C1 segment of cervical spinal cord (tissue), 14 donors: ENCODE measurements at places on chromosomes 12 and 14.

GRCh38 chr12:122265476-122265875 is 818 bp downstream of the VPS33A start:
- no peak for DNase-seq

GRCh38 chr12:24496755-24497154 is 452.1 kb downstream of the BCAT1 start:
- no peak for DNase-seq

DNA sequence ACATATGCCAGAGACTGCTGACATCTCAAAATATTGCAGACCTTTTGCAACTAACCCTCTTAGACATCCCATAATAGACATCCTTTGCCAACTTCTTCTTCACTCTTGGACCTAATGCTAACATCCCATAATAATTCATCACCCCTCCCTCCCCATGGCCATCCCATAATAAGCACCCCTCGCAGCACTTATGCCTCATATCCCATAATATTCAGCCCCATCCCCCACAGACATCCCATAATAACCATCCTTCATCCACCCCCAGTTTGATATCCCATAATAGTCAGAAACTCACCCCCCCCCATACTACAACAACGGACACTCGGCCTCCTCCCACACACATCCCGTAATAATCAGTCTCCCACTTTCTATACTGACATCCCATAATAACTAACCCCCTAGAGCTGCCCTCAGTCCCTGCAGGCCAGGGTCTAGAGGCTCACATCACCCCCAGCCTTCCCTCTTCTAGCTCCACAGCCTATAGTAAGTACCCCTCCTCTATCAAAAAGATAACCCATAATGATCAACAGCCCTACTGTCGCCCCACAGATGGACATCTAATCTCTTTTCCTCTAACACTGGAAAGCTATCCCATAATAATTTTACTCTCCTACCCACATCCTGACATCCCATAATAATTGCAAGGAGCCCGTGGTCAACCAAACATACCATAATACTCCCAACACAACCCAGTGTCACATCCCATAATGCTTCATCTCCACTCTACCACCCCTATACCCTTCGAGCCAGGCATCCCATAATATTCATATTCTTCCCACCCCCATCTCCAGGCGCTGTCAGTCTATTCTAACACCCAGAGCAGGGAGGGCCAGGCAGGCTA is 792 bp upstream of the CHD4 start:
- DNase-seq: no peak

GRCh38 chr14:68014771-68015170 is 195.2 kb downstream of the RAD51B start:
- no peak for DNase-seq

DNA sequence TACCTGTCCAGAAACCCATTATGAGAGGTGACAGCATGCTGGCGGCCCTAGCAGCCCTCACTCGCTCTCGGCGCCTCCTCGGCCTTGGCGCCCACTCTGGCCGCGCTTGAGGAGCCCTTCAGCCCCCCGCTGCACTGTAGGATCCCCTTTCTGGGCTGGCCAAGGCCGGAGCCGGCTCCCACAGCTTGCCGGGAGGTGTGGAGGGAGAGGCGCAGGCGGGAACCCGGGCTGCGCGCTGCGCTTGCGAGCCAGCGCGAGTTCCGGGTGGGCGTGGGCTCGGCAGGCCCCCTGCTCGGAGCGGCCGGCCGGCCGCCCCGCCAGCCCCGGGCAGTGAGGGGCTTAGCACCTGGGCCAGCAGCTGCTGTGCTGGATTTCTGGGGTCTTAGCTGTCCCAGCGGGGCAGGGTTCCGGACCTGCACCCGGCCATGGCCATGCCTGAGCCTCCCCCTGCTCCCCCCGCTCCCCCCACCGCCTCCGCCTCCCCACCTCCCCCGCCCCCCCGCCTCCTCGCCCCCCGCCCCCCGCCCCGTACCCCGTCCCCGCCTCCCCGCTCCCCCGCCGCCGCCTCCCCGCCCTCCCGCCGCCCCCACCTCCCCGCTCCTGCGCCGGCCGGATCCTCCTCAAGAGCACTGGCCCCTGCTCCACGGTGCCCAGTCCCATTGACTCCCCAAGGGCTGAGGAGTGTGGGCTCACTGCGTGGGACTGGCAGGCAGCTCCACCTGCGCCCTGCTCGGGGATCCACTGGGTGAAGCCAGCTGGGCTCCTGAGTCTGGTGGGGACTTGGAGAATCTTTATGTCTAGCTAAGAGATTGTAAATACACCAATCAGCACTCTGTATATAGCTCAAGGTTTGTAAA is 163.1 kb downstream of the KLHL28 start:
- no peak for DNase-seq

DNA sequence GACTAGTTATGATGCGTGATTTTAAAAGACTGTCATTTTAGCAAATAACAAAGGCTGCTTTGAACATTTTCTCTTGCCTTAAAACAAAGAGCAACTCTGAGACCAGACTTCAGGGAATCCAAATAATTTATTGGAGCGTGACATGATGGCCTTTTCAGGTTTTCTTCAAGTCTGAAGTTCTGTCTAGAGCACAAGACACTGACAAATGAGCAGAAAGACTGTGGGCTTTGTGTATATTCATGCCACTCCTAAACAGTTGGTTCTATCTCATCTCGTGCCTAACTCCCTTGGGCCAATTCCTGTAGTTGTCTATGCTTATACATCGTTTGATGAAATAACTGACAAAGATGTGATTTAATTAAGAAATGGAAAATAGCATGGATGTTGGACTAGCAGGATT is 47.5 kb downstream of the IFT81 start:
- DNase-seq: no peak

- no peak for DNase-seq
Observed at GRCh38 chr14:89325959-89326358, 91.1 kb downstream of the FOXN3 start.

DNA sequence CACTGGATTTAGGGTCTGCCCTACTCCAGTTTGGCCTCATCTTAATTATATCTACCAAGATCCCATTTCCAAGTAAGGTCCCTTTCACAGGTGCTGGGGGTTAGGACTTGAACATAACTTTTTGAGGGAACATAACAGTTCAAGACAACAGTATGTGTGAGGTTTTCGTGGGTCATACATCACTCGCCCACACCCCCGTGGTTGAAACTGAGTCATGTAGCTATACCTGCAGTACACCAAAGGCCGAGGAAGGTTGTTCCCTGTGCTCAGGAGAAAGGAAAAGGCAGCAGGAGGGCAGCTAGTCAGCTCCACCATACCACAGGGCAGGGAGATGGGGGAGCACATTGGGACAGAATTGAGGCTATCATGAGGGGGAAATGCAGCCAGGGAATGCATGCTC is 167.0 kb downstream of the PPM1H start:
- DNase-seq: no peak

GRCh38 chr12:60710246-60710645 is 1114.4 kb downstream of the SLC16A7 start:
- DNase-seq: no peak

- DNase-seq: no peak
Observed at GRCh38 chr12:108573317-108573716, 10.9 kb downstream of the ISCU start.

DNA sequence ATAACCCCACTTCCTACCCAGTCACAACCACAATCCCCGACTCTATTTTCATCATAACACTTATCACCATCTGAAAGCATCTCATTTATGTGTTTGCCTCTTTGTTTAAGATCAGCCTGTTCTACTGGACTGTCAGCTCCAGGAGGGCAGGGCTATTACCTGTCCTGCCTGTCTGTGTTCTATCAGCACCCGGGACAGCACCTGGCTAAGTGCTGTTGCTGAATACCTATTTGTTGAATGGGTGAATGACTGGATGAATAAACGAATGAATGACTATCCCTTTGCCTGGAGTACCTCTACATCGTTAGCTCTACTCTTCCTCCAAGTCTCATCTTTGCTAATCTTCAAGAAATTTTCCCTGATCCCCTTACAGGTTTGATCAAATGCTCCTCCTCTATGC is 69.0 kb downstream of the WSCD2 start:
- no peak for DNase-seq

DNA sequence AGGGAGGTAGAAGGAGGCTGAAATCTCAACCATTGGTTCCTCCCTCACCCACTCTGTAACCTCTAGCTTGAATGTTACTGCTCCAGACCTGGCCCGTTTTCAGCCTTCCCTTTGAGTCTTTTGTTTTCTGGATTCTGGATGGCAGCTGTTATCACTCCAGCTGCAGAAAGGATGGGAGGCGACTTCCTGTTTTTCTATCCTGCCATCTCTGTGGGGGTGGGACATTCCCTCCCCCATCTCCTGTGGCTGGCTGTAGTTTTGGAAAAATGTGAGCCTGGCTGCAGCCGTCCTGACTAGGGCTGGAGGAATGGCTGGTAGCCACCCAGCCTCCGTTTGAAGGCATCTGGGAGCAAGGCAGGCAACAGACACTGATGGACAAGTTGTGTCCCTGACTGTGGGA is 2.9 kb upstream of the PPFIBP1 start:
- DNase-seq: no peak

DNA sequence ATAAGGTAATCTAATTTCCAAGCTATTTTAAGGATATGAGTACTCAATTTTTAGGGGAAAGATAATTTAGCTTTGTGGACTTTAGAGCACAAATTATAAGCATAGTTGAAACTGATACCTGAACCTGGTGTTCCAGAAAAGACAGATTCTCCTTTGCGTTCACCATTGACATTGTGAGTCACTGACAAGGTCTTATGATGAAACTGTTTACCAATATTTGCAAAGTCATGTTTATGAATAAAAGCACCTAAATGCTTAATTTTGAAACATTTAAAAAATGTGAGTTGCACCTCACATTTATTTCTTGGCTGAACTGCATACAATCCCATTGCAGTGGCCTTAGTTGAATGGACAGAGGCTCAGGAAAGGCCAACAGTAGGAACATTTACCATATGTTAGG is 3.9 kb downstream of the BCAT1 start:
- no peak for DNase-seq

- no peak for DNase-seq
Observed at GRCh38 chr12:47725091-47725772, at the start of gene ENDOU. TSS of gene ENDOU (minus strand) at chr12:47725490. CDS start at chr12:47725413, 77 bp downstream.

DNA sequence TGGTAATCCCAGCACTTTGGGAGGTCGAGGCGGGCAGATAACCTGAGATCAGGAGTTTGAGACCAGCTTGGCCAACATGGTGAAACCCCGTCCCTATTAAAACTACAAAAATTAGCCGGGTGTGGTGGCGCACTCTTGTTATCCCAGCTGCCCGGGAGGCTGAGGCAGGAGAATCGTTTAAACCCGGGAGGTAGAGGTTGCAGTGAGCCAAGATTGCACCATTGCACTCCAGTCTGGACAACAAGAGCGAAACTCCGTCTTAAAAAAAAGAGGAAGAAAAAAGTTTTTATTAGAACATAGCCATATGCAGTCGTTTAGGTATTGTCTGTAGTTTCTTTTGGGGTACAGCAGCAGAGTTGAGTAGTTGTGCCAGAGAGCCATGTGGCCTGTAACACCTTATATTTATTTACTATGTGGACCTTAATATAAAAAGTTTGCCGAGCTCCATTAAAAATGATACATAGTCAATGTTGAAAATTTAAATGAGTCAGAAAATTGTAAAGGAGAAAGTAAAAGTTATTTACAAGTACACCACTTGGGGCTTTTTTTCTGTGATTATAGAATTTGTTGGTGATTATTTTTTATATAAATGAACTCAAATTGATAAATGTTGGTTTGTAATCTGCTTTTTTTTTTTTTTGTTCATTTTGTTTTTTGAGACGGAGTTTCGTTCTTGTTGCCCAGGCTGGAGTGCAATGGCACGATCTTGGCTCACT is 2.2 kb downstream of the ADIPOR2 start:
- DNase-seq: no peak

DNA sequence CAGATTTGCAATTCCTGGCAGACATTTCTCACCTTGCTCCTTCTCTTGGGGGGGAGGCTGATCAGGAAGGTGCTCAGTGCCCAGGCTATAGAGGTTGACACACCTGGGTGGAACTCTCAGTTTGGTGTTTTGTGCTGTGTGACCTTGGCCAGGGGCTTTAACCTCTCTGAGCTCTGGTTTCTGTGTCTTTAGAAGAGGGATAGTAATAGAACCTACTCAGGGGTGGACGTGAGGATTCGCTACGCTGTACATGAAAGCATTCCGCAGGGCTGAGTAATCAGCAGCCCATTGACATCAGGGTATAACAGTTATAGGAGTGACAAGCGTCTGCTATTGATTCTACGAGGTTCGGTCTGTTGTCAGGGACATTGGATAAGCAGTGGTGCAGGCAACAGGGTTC is 98.1 kb downstream of the PHETA1 start:
- no peak for DNase-seq

DNA sequence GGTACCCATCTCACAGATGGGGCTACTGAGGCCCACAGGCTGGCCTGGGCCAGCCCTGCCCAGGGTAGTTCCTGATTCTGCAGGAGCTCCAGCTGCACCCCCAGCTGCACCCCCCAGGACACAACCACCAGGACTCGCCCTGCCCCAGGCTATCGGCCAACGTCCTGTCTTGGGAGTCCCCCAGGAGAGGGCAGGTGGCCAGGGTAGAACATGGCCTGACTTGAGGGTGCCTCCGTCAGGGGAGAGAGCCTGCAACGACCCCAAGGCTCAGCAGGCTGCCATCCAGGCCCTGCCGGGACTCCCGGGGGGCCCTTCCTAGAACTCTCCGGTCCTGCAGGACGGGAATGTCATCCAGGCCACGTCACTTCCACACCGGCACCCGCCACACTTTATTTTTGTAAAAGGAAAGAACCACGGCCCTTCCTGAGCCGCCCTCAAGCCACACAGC is 15.8 kb downstream of the JAG2 start:
- no peak for DNase-seq
